ENCODE measurements at places on chromosomes 2 and 18.

DNA sequence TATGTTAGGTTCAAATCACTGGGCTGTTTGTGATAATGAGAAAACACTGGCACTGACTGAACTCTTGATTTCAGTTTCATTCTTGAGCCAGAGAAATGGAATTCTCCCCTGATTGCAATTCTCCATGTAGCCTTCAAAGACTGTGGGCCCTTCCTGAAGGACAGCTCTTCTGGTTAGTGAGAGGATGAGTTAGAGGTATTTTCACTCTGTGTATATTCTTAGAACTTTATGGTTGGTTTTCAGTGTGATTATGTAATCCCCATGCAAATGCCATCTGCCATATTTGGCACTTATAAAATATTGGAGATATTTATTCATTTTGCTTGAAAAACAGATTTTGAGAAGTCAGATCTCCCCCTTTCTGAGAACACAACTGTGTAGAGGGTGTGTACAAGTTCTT is 323.7 kb downstream of the SLC4A3 start:
- DNase-seq: no peak

- no peak for DNase-seq
These were observed 44.7 kb upstream of the C1D start for GRCh38 chr2:68107475-68107874.

DNA sequence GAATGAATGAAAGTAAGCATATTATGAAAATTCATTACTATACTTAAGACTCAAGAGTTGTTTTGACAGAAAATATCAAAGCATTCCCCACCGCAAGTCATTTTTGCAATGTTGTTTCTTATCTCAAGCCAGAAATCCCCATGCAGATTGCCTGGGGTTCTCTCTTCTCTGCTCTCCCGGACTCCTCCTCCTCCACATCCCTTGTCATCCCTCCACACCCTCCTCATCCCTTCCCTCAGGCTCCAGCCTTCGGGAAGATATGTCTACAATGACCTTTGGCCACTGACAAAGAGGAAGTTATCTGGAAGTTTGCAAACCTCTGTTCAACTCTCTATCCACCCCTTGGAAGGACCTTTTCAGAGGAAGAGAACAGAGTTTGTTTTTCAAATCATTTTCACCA is 11.9 kb downstream of the TFCP2L1 start:
- DNase-seq: no peak

GRCh38 chr2:105141099-105141614 is 100.4 kb upstream of the GPR45 start:
- no peak for DNase-seq

GRCh38 chr2:152611458-152612231 is 105.6 kb downstream of the PRPF40A start:
- no peak for DNase-seq

DNA sequence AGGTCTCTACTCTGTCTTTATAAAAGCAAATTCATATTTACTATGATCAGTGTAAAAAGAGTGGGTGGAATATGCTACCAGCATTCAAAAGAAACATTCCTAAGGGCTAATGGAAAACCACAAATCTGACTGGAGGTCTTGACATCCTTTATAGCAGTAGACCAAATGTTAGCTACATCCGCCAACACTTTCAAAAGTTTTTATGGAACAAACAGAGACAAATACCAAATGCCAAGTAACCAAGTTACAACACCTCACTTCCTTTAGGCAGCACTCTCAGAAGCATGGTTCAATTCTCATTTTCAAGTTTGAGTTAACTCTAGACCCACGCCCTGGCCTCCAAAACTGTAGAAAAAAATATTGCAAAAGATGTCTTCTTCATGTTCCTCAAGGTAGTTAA is 78.3 kb upstream of the SETBP1 start:
- DNase-seq: no peak

DNA sequence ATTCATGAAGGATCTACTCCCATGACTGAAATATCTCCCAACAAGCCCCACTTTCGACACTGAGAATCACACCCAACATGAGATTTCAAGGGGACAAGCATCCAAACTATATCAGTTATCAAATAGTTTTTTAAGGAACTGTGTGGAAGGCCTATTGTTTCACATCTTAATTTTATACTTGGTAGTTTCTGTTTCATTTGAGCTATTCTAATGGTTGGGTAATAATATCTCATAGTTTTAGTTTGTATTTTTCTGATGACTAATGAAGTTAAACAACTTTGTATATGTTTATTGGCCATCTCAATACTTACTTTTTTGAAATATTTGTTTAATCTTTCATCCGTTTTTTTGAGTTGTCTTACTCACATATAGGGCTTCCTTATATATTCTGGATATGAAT is 135.0 kb downstream of the SCG2 start:
- DNase-seq: no peak

GRCh38 chr18:11047817-11048216 is 101.6 kb downstream of the PIEZO2 start:
- no peak for DNase-seq

DNA sequence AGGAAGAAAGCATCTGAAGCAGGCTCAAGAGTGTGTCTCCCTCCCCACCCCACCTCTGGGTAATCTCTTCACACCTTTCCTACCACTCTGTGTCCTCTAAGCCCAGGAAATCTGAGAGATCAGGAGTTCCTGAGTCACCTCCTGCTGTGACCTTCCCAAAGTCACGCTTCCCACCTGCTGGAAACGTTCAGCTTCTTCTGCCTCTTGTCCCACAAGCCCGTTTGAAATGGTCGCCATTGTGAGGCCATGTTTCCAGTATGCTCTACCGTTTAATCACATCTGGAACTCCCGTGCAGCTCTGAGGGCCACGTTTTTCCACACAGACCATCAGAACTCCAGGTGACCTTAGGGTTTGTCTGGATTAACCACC is 25.9 kb downstream of the GREB1 start:
- DNase-seq: no peak

DNA sequence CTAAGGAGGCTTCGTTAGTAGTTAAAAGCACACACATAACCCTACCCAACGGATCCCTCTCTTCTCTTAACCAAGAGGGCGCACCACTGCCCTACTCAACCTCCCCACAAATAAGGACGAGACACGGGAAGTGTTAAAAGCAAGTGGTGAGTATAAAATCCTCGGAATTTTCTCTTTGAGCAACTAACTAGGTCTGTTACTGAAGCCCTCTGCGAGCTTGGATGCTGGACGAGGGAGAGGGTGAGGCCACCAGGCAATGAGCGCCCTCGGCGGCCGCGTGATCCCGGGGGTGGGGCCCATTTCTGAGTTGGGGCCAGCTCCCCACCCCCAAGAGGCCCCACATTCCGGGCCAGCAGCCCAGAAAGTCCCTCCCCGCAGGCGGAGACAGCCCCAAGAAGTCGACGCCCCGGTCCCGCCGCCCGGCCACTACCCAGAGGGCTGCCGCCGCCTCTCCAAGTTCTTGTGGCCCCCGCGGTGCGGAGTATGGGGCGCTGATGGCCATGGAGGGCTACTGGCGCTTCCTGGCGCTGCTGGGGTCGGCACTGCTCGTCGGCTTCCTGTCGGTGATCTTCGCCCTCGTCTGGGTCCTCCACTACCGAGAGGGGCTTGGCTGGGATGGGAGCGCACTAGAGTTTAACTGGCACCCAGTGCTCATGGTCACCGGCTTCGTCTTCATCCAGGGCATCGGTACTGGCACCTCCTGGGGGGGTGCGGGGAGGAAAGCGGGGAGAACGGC is at the start of gene CYBRD1:
TSS of gene CYBRD1 (plus strand) at position 423 of the 736 bp plus-strand sequence. CDS start at position 495, 72 bp downstream.
- DNase-seq: no peak

DNA sequence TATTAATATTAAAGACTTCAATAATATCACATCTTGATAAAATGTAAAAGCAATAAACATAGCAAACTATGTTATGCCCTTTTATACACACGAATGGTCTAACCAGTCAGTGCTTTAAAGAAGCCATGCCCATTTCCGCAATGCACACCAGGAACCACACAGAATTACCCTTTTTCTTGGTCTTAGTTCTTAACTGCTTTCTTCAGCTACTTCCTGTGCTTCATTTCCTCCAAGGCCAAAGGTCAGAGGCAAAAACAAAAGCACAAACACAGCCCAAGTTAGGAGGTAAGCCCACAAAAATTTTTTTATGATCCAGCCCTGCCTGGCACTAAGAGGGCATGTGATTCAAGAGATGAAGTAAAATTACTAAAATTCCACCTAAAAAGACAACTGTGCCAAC is 267.2 kb downstream of the FBXO15 start:
- no peak for DNase-seq

GRCh38 chr2:105604938-105605337 is 139.8 kb upstream of the NCK2 start:
- no peak for DNase-seq

DNA sequence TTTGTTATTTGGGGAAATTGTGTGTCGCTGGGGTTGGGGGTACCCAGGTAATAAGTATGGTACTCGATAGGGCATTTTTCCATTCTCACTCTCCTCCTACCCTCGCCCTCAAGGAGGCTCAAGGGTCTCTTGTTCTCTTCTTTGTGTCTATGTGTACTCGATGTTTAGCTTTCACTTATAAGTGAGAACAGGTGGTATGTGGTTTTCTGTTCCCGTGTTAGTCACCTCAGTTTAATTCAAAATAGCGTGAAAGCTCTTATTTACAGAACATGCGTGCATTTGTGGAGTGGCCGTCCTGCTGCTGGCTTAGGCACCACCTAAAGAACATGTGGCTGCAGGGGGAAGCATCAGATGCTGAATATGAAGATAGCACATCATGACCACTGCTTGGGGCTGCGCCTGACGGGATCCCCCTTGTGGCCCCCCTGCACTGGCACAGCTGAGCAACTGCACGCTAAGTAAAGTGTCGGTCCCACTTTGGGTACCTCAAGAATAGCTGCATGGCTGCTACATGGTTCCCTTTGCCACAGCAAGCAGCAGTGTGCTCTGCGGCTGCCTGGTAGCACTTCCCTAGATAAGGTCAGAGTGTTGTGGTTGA is 569.0 kb downstream of the DCDC2C start:
- DNase-seq: no peak

- no peak for DNase-seq
These were observed 65.7 kb upstream of the SERPINE2 start for GRCh38 chr2:224104668-224105386.

DNA sequence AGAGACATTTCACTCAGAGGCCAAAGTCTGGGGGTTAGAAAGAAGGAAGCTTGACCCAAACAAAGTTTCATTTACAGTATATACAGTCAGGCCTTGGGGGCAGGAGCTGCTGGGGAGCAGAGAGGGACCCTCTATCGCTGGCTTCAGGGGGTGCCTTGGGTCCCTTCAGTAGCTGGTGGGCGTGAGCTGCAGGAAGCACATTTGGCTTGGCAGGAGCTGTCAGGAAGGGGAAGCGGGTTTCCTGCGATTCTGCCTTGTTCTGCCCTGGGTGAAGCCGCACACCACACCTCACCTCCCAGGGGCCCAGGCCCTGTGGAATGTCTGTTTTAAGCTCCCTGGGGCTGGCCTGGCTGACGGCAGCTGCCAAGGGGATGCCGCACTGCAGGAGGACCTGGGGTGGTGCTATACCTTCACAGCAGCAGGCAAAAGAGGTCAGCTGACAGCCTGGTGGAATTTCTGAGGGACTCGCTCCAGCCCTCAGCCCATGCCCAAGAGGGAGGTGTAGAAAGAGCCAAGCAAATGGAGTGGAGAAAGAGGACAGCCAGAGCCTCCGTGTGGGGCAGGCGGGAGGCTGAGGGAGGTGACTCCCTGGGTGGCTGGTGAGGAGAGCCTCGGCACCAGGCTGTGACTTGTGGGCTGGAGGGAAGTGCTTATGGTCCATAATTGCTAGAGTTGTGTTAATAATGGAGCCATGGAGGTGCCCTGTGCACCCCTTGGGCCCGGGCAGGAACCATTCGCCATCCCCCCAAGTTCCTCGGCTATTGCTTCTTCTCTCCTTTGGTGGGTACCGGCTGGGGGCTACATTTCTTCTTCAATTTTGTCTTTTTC is 43.9 kb downstream of the PSD4 start:
- no peak for DNase-seq

GRCh38 chr2:186962085-186962747 is 113.2 kb upstream of the ZSWIM2 start:
- DNase-seq: no peak

GRCh38 chr2:224682134-224682533 is 34.0 kb downstream of the CCDC195 start:
- DNase-seq: no peak

DNA sequence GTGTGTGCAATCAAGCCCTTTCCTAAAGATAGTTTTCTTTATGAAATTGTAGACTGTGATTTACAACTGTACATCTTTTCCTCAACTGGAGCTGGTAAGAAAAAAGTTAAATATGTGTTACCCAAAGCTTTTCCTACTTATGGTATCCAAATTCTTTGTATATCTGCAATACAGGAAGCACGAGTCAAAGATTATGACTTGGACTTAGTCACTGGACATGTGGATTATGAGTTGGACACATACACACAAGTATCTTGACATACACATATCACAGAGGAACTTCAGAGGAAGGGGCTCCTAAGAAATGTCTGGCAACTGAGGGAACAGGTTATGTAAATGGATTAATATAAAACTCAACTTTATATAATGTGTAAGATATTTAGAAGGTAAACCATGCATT is 35.2 kb downstream of the PRELID3A start:
- DNase-seq: no peak

DNA sequence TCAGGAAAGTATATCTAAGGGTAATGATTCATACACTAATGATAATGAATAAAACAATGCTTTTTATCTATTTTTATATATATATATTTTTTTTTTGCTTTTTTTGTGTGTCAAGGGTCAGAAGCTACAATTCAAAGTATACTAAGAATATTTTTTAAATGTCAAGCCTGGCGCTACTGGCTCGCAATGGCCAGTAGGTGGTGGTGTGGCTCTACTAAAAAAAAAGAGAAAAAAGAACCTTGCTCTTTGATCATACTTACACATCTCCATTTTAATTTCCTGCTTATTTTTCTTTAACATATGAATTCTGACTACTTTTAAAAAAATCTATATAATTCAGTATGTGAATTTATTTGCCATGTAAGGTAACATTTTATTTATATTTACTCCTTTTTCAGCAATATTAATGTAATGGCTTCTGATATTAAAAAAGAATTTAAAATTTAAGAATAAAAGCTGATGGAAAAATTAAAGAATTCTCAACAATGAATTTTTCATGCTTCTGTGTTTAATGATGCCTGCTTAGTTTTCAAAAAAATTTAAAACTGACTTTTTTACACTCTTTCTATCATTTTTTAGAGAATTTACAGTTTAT is 232.9 kb downstream of the GULP1 start:
- DNase-seq: no peak

GRCh38 chr2:181070119-181070835 is 89.9 kb downstream of the UBE2E3 start:
- DNase-seq: no peak

Measured in stimulated activated CD4-positive, alpha-beta T cell treated with anti-CD3 and anti-CD28 coated beads, Interleukin-15, amount 100 ng/mL, for 1 hour (primary cell).